NCI-H1930 (cell line): ENCODE measurements at places on chromosomes 13 and 19.

GRCh38 chr19:42629191-42629590 lies 34.5 kb upstream of the CEACAM8 start:
- DNase-seq = no peak

DNA sequence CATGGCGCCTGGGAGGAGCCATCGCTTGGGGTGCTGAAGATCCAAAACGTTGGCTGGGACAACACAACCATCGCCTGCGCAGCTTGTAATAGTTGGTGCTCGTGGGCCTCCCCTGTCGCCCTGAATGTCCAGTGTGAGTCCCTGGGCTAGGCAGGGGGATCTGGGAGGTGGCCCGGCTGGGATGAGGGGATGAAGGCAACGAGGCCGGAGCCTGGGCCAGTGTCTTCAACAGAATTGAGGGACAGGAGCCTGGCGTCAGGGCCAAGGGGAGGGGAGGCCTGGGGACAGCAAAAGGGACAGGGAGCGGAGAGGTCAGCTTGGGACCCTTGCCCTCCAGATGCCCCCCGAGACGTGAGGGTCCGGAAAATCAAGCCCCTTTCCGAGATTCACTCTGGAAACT lies 6.7 kb upstream of the FFAR1 start:
- DNase-seq = no peak

DNA sequence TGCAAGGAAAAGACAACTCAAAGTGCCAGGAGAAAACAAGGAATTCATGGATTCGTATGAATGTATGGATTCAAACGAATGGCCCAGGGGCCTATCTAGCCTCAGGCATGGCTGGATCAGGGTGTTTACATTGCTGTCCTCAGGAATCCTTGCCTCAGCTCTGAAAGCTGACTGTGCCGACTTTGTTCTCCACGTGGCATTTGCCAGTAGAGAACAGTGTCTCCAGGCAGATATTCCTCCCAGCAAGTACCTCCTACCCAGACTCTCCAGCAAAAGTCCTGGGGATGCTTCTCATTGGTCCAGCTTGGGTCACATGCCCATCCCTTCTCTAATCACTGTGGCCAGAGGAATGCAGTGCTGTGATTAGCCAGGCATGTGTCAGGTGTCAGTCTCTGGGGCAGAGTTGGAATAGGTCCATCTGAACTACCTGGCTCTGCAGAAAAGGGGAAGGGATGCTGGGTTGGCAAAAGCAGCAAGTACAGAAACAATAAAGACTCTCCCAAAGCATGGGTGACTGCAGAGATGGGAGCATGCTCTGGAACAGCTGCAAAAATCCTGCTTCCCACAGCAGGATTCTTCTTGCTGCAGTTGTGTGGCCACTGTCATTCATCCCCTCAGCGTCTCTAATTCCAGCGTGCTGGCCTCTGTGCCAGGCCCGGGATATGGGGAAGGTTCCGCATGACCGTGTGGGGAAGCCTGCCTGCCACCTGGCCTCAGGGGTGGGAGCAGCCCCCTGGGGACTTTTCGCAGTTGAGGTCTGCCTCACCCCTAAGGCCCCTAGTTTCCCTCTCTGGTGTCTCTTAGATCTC lies 30.0 kb downstream of the CCNE1 start:
- no peak for DNase-seq

DNA sequence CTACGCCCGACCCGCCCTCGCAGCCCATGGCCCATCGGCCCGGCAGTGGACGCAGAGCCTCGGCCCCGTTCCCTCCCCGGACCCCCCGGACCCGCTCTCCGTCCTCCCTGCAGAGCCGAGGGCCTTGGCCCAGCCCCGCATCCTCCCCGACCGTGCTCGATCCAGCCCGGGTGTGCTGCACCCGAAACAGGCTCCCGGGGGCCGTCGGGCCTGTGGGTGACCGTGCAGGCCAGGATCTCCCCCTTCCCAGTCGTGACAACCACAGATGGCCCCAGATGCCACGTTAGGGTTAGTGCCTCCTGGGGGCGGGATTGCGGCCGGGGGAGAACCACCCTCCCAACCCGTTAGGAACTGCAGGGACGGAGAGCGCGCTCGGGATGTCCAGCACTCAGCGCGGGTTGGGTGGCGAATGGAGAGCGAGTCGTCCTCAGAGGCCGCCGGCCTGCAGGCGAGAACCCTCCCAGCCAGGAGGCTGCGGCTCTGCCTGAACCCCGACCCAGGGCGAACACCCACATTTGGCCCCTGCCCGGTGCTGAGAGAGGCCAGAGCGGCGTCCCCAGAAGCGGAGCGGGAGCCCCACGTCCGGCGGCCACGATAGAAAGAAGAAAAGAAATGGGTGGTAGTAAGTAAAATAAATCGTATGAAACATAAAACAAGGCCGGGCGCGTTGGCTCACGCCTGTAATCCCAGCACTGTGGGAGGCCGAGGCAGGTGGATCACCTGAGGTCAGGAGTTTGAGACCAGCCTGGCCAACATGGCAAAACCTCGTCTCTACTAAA lies 6.7 kb upstream of the MADCAM1 start:
- no peak for DNase-seq
